ENCODE measurements at places on chromosomes 5 and 9.

- DNase-seq: no peak
Measured at GRCh38 chr9:121464968-121465367, 34.7 kb downstream of the GGTA1 start.

- DNase-seq: no peak
Measured at GRCh38 chr9:95030920-95031642, 286.4 kb downstream of the FANCC start.

DNA sequence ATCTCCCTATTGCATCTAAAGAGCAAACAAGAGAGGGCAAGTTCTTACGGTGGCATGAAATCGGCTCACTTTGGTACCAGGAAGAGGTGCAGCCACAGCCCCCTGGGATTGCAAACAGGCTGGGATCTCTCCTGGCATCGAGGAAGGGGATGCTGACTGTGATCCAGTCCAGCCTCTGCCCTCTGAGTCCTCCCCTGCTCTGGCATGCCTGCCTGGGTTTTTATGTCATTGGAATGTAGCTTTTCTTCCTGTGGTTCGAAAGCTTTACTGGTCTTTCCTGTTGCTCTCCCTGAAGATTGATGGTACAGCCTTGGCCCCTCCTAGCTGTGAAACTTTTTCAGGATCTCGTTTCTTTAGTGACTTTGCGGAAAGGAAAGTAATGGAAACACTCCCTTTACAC, 6.6 kb downstream of the SLC46A2 start:
- DNase-seq: peak; percentile 71

DNA sequence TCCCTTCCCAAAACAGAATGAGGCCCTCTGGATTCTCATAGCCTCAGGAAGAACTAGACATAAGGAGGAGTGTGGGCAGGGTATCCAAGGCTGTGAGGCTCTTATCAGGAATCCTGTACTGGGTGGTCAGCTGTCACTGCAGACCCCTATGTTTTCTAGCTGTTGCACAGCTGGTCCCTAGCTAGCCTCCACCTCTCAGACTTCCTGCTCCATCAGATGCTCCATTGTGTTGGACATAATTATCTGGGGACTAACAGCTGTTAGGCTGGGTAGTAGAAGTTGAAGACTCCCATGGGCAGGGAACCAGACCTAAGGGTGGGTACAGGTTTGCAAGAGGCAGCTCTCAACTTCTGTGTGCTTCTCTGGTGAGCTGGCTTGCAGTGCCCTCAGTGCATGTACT, 18.4 kb downstream of the FAM219A start:
- DNase-seq: no peak

DNA sequence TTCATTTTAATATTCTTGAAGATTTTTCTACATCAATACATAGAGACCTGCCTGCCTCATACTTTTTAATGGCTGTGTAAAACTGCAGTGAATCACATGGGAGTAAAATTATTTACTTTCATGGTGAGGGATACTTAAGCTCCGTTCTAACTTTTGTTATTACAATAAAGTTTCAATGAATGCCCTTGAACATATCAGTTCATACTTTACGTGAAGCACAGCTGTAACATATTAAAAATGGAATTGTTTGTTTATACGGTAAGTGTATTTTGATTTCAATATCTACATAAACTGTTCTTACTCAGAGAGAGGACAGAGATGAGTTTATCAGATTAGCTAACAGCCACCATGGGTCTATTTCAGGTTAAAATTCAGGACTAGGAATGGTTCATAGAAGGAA, 155.1 kb downstream of the NR3C1 start:
- no peak for DNase-seq

GRCh38 chr9:2066312-2067273, 51.4 kb downstream of the SMARCA2 start:
- peak; percentile 11 for DNase-seq

DNA sequence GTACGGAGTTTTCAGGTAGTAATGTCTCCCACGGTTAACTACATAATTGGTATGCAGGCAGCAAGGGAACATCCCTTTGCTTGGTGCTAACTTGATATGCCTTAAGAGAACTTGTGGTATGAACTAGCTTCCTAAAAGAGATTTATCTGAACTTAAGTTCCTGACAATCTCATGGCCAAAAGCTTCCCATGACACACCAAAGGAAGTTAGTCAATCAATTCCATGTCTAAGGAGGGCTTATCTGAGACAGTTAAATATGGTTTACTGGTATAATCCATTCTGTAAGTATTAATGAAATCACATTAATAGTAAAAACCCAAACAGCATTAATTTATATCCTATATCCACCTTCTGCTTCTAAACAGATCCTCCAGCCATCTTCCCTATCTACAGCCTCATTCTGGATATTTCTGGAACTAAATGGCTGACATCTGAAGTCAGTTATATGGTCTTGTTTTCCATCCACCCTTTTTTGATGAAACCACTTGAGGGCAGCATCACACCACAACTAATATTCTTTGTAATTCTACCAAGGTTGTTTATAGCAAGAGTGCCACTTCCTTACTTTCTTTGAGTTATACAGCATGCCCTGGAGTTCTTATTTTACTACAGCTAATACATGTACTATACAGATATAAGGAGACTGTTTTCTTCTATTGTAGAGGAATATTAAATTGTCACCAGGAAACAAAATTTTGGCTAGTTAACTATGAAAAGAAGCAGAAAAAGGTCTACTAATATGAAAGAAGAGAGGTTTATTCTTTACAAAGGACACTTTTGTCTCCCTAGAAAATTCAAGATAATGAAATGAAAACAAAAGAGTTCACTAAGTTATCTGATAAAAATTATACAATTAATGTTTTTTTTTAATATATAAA, 34.7 kb downstream of the SHOC1 start:
- peak; percentile 36 for DNase-seq

DNA sequence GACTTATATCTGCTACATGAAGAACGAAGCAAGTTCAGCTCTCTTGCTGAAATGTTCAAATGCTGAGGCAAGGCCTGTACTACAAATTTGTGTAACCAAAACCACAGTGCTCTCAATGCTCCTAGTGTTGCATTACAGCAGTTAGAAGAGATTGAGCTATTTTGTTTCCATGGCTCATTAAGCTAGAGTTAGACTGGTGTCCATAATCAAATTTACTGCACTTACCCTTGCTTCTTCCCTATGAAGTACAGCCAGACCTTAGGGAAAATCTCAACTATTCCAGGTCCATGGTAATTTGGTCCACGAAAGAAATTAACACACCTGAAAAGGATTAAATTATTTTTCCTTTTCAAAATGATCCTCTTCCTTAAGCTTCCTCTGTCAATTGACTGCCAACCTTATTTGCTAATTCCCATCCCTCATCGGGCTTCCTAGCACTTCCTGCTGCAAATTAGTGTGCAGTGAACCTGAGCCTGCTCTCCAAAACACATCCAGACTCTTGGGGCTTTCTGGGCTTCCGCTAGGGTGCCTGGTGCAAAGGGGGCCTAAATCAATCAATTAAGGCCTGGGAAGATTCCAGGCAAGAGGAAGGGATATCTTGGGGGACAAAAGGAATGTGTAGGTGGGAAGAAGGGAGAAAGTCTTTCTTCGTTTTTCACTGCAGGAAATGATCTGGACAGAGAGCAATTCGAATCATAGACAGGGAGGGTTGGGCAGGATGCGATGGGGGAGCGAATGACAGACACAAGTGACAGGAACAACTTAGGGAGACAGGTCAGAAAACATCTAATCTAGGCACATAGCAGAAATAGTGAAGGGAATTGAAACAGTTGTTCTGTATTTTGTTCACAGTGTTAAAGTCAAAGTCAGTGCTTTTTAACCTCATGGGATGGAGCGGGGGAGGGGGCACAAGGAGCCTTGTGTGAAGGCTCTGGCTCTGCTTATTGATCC, 542.4 kb downstream of the RAB3C start:
- DNase-seq: peak; percentile 20

DNA sequence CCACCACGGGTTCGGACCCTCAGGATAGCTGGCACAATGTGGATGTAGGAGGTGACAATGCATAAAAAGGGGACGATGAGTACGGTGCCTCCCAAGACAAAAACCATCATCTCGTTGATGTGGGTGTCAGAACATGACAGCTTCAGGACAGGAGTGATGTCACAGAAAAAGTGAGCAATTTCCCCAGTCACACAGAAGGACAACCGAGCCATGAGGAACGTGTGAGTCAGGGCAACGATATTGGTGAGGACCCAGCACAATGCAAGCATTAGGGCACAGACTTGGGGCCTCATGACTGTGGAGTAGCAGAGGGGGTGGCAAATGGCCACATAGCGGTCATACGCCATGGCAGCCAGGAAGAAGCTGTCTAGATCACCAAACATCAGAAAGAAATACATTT, 491 bp downstream of the OR1N1 start:
- no peak for DNase-seq

DNA sequence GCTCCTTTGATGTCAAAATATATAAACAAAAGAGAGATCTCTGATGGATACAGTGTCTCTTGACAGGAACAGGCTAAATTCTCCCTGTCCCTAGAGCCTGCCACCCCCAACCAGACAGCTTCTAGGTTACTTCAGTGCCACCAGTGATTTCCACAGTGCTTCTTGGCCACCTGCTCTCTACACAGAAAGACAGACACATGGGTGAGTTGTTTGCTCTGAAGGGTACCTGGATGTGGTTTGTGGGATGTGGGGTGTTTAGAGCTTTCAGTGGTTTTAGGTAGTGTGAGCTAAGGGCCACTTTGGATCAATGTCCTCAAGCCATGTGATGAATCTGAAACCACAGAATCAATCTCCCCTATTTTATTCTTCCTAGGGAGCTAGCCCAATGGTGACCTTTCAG, 125.4 kb downstream of the ANKRD18B start:
- no peak for DNase-seq

GRCh38 chr9:100229561-100229960, 123.2 kb downstream of the TEX10 start:
- DNase-seq: no peak

DNA sequence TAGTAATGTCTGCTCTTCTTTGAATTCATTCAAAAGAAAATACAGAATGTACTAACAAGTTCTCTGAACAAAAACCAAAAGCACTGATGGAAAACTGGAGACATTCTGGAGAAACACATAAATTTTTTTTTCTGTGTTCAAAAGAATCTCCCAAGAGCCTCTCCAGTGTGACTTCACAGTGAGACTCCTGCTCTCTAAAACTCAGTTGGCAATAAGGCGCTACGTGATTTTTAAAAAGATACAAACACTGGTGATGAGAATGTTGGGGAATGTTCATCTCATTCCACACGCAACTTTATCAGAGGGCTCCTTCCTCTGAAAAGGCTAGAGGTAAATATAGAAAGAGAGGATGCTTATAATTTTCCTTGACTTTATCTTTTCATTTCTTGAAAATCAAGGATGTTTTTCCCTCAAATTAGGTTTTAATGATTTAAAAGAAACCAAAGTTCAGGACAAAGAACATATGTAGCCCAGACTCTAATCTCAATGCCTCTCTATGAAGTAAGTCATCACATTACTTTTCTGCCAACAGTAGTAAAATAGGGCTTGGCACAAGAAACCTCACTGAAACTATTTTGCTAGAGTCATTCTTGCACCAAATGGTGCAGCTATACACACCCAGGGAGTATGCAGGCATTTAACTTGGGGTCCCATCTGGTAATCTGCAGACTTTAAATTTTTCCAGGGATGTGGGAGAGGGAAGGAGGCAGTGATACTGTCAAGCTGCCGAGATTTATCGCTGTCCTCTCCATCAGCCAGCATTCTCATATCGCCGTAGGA, 12.9 kb upstream of the AOPEP start:
- no peak for DNase-seq

DNA sequence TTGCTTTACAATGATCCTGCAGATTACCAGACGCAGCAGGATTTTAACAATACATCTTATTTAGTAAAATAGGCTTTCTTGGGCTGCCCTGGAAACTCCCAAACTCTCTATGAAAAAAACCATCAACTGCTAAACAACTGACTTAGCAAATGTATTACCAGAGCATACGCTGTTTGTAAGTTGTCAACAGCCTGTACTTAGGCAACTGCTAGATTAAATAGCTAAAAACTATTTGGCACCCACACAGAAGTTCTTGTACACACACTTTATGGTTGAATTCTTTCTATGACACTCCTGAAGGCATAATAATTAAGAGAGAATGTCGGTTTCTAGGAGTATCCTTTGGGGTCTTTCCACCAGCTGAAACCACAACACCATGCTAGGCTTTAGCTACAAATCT, 123.9 kb downstream of the FBXO38 start:
- DNase-seq: no peak

DNA sequence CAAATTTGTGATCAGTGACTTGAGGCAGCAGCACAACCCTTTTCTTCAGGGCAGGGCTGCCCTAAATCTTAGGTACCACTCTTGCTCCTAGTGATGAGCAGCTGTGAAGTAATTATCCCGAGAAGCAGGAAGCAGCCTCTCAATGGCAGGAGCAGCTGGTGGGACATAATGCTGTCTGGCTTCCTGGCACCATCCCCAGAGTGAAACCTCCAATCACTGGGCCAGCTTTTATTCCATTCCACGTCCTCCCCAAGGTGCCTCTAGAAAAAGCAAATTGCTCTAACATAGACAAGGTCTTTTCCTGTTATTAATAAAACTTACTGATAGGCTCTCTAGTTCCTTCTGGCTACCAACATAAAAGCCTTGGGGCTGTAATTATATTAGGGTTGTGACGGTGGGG, 154.0 kb downstream of the FRMD3 start:
- no peak for DNase-seq

DNA sequence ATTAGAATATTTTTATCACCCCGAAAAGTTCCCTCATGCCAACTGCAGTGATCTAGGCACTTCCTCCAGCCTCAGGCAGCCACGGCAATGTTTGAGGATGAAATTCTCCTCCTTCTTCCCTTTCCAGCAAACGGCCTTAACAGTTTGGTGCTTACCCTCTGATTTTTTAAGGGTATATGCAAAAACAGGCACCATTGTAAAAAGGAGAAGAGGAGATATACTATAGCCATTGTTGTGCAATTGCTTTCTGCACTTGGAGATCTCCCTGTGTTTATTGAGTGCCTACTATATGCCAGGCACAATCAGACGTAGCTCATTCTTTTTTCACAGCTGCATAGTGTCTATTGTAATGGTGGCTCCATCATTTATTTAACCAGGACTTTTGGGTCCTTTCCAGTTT, 29.4 kb downstream of the GSN start:
- no peak for DNase-seq

GRCh38 chr9:101065930-101066329, 37.4 kb downstream of the PLPPR1 start:
- DNase-seq: no peak

DNA sequence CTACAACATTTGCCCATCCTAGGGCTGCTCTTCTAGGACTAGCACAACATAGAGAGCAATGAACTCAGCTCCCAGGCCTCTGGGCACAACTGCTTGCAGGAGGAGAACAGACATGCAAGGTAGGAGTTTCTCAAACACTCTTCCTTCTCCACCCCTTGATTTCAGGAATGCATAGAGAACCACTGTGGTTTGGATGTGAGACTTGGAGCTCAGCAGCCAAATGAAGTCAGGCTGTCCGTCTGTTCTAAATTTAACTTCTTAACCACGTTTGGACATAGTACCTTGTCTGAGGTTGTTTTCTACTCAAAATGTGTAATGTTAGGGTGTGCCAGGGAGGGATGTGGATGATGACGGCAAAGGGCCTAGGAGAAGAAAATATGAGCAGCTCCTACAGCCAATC, 515.1 kb upstream of the TNC start:
- DNase-seq: no peak

GRCh38 chr5:171806976-171807747, 21.5 kb downstream of the SMIM23 start:
- peak; percentile 22 for DNase-seq
